ENCODE measurements at places on chromosomes 6 and 20.

- no peak for DNase-seq
These were observed 136.9 kb upstream of the SALL4 start for GRCh38 chr20:51939259-51939585.

DNA sequence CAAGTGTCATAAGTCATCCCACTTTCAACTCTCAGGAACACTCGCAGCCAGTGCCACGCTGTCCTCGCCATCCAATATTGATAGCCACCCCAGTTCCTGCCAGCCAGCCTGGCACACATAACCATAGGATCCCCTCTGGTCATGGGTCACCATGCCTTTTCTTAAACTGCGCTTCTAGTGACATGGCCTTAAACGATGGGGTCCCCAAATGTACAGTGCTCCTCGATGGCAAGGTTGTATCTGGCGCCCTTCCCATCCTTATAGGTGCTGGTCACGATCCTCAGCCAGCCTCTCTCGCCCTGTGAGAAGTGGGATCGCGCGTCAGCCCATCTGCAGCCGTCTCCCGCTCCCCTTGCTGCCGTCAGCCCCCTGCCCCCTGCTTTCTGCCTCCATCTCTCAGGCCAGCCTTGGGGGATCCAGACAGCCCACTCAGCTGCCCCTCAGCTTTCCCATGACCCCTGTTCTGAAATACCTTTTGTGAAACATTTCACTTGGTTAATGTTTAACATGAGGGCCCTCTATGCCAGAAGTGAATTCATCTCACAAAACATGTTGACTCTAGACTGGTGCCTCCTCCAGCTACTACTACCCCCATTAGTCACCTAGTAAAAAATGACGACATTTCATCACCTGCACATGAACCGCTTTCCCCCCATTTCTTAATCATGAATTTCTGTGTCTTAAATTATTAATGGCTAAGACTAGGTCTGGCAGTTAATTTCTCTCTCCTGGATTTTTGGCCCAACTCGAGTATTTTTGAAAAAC lies 11.4 kb downstream of the CTSZ start:
- no peak for DNase-seq

DNA sequence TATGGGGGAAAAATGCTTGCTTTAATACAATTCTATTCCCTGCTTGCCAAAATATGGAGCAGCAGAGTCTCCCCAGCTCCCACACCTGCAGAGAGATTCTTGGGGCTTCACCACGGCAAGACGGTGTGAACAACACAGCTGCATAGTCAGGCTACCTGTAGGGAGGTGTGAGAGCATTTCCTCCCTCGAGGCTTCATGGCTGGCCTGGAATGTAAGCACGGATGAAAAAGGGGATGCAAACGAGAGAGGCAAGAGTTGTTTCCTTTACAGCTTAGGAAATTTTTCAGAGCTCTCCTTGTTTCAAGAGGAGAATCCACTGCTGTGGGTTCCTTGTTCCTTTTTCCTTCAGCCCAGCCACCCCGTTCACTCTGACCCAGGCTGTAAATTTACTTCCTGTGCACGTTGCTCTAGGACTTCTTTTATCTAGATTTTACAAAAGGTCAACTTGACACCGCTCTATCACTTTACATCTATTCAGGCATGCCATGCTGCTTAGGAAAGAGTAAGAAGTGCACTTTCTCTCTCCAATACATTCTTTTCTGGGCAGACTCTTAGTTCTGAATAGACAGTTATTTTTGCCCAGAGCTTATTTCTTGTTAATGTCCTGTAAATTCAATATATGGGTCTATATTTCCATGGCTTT lies 197.1 kb downstream of the KHDC1L start:
- no peak for DNase-seq

DNA sequence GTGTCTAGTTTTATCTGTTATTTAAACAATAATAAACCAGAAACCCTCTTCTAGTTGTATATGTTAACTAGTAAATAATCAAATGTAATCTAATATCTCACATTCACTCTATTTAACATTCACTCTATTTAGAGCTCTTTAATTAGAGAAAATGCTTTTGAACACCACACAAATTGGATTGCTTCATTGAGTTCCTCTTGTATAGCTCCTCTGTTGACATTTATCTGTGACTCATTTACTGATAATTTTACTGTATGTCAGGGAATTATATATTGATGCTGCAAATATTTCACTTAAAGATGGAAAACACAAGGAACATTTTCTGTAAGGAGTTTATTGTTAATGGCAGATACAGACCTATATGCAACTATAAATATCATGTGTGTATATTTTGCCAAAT lies 594.6 kb downstream of the COL12A1 start:
- no peak for DNase-seq

- DNase-seq = no peak
These were observed 64.0 kb downstream of the QRSL1 start for GRCh38 chr6:106693418-106693817.

DNA sequence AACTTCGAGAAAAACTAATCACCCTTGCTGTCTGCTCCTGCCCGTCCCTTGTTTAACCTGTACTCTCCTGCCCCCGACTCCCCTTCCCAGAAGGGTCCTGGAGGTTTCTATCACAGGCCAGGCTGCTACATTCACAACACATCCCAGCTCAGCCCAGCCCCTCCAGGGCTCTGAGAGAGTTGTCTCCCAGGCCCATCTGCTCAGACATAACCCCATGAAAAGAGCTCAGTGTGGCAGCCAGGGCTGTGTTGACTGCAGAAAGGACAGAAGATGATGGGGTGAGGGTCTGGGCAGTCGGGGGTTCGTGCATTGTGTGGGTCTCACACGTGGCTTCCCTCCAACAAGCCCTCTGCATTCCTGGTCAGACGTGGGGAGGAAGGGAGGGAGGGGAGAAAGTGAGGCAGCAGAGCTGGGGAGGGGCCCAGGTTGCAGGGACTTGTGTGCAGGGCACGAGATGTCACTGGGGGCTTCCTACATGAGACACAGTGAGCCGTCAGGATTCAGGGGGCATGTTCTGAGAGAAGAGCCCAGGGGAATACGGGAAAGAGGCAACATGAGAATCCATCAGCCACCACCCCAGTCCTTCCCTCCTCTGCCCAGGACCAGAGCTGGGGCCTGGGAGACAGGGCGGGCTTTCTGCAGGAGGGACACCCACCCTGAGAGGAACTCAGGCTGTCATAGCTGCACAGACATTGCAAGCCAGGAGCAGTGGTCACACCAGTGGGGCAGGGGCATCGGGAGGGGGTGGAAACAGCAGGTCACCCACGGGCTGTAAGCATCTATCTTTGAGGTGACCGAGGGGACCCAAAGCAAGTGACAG lies 372.9 kb downstream of the PREX1 start:
- no peak for DNase-seq

DNA sequence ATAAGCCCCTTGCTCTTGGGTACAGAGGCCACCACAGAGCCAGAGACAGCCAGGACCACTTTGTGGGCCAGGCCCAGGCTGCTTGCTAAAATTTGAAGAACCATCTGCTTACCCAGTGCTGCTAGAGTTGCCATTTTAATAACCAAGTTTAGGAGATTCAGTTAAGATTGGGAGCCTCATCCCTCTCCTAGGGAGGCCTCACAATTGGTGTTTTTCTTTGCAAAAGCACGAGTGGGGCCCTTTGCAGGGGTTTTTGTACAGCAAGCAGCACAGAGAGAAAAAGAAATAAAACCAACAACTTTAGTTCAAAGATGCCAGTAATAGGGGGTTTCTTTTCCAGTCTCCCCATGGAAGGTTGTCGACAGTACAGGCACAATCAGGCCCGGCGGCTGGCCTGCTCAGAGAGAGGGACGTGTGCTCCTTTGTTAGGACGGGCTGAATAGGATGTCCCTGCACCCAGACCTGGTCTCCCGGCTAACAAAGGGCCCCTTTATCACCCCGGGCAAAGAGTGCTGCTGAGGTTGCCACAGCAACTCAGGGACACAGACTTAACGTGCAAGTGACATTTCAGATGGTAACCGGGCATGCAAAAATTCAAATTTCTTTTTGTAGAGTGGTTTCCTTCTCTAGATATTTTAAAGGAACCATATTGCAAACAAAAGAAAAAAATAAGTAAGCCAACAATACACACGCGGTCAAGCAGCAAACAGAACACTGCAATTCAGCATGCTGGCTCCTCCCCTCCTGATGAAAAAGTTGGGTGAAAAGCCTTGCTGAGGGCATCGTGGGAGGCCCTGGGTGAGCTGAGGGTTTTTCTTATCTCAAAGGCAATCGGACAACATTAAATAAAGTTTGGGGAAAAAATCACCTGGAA lies 10.5 kb upstream of the TOX2 start:
- no peak for DNase-seq

- peak; percentile 52 for DNase-seq
These were observed 31.4 kb downstream of the COL11A2 start for GRCh38 chr6:33160728-33161344.

GRCh38 chr6:33875696-33876095 lies 71.9 kb upstream of the MLN start:
- DNase-seq = no peak

DNA sequence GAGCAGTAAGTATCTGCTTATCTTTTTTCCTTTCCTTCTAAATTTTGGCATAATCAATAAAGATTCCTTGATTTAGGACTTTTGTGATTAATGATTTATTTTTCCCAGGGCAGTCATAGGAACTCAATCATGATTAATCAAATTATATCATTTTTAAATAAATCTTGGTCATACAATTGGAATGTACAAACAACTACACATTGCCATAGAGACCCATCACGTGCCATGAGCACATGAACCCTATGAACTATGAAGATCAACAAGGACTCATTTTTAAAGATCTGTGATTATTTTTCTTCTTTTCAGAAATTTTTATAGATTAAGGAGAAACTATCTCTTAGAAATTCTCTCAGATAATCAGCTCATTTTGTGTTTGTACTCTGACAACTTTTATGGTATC lies 622.4 kb downstream of the BCKDHB start:
- no peak for DNase-seq

DNA sequence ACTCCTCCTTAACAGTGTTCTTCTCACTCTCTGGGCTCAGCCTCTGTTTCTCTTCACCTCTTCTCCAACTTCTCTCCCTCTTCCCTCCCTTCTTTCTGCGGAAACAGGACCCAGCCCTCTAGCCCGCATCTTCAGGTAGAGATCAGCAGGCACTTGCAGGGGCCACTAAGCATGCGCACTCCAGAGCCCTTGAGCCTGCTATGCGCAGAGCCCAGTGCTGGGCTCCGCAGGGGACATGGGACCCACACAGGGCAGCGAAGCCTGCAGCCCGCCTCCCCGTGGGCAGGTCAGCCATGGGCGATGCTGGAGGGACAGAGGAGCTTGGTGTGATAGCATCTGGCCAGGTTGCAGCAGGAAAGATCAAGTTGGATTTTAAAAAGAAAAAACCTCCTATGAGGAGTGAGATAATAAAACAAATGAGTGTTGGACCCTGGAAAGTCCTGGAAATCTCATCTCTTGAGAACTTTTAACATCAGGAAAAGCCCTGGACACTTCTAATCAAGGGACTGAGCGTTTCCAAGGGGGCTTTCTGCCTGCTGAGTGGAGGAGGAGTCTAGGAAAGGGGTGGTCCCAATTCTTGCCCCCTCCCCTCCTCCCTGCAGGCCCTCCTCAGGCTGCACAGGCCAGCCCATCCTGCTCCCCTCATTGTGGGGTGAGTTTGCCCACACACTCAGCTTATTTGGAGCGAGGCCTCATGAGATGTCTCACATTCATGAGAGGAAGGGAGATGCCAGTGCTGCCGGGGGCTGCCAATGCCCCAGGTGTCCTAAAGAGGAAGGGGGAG lies 71.9 kb downstream of the MDGA1 start:
- DNase-seq = no peak

DNA sequence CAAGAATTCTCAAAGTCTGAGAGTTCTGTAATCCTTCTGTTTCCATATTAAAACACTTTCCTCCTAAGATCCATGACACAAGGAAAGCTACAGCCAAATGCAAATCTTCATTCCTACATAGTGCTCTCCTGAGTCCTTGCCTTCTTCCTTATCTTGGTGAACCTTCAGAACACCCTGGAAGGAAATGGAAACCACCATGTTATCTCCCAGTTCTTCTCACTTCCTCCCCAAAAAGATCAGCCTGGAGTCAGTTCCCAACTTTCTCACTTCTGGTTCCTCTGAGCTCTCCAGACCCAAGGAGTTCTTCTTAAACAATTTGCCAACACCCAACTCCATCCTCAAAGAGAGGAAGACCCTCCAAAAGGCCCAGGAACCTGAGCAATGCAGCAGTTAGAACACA lies 193.3 kb upstream of the CCN2 start:
- no peak for DNase-seq

GRCh38 chr6:12478921-12479320 lies 188.8 kb downstream of the EDN1 start:
- no peak for DNase-seq

- DNase-seq = no peak
These were observed 736.5 kb downstream of the HACE1 start for GRCh38 chr6:104123227-104123626.

GRCh38 chr6:64672651-64673050 lies 1034.4 kb downstream of the EYS start:
- no peak for DNase-seq

DNA sequence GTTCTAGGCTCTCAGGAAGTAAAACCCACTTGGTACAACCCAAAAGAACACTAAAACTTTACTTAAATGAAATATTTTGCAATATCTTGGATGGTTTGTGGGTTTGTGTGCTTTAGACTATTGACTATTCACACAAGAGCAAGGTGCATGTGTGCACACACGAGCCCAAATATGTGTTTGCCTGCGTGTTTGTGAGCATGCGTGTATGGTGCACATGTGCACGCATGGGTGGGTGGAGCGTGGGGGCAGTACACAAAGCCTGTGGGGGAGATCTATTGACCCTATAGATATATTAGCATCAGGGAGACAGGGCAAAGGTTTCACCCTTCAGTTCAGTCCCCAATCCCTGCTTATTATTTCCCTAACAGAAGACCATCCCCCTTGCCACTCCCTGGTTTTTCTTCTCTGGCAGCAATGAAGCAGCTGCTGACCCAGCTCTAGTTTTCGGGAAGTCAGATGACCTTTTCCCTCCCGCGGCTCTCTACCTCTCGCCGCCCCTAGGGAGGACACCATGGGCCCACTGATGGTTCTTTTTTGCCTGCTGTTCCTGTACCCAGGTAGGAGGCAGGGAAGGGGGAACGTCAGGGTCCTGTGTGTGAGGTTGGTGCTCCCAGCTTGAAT lies at the start of gene C2:
TSS of gene C2 (plus strand) at position 476 of the 621 bp plus-strand sequence. CDS start at position 512, 36 bp downstream.
- no peak for DNase-seq

DNA sequence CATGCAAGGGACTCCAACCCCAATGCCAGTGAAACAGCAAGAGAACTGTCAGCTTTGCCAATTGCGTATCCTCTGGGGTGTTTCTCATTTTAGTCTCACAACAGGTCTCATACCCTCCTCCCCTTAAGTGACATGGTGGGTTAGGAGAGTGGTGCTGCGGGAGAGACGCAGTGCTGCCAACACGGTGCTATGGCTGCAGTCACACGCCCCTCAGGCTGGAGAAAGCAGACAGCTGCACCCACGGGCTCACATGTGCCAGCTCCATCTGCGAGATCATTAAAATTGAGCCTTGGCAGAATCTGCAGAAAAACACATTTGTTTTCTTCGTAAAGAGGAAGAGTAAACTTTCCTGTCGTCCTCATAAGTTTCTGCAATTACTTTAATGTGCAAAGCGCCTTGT lies 114.7 kb downstream of the ANKRD60 start:
- DNase-seq = no peak

Measured in HCT116 (cell line).